HCEC 1CT (cell line): ENCODE measurements at places on chromosomes 4 and X.
A peak's percentile ranks its signal among the peaks of the same experiment; 100 is the strongest.

DNA sequence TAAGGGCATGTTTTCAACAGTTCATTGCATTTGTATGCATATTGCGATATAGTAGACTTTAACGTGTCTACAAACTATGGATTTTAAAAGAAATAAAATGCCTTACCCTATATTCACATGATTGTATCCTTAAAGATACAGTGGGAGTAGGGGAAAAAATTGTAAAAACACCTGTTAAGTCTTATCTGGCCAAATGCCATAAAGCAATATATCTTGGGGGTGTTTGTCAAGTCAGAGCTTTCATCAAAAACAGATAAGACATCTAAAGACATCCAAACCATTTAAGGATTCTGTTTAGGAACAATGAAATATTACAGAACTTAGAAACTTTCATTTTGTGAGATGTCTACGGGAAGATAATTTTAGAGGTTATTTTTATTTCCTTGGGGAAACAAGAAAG, 152.3 kb downstream of the AASDH start:
- DNase-seq = no peak

DNA sequence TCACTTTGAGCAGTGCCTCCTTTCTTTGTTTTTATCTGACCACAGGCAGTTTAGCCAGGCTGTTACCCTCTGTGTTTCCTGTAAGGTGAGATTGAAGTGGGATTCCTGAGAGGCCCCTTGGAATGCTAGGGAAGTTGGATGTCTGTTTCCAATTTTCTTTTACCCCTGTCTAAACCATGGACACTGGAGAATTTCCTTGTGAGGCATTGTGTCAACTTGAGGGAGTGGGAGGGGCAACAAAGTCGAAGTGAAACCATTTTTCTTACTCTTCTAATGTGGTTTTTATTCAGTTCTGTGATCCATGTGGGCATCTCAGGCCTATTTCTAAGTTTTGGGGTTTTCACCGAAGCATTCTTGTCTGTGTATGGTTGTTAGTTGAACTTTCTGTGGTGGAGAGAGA, 296.1 kb upstream of the UGT8 start:
- DNase-seq = no peak

GRCh38 chr4:145757188-145757587, 77.2 kb downstream of the C4orf51 start:
- no peak for DNase-seq

DNA sequence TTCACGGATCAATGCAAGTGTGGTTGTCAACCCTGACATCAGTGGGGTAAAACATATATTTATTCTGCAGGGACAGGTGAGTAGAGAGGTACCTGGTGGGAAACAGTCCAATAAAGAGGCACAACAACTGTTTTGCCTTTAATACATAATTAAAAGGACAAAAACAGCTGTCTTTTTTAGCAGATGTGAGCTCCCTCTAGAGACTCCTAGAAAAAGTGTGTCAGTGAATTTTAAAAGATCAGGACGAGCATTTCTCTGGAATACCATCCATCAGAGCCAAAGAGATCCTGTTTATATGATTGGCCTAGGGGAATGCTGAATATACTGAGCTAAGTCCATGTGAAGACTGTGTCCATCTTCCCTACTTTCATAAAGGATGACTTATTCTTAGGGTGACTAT, 58.3 kb downstream of the TMEM144 start:
- DNase-seq = no peak

DNA sequence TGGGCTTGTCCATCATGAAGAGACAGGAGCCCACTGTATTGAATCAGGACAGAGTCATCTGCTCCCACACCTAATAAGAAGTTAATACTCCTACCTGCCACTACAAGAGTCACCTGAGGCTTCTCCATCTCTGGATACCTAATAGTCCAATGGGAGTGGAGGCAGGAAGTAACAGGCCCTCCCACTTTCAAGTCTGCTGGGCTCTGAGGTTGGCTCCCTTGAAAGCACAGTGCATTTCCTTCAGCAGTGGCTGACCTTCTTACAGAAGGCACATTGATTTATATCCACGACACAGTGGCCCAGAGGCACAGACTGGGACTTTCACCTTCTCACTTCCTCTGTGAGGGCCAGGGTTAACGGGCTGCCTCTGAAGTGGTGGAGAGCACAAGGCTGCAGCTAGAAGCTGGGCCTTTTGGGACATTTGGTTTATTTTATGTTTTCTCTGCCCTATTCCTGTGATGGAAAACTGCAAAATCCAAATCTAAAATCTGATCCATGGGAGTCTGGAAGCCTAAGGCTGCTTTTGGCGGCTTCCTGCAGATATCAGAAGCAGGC, 38.1 kb downstream of the FRG2 start:
- DNase-seq = no peak

DNA sequence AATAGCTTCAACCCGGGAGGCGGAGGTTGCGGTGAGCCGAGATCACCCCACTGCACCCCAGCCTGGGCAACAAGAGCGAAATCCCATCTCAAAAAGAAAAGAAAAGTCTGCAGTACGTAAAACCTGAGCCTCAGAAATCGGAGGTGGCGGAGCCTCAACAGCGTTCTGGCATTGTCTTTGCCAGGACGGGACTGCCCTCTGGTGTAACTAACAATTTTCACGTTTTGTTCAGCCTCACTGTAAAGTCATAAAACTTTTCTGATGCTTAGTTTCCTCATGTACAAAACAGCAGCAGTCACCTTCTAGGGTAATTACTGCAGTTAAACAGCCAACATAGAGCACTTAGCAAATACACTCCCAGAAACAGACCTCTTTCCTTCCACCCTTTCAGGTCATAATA, 121.7 kb downstream of the RBM47 start:
- DNase-seq = peak; percentile 1

- peak; percentile 72 for DNase-seq
Measured at GRCh38 chr4:47482326-47482725, 2.7 kb upstream of the ATP10D start.

DNA sequence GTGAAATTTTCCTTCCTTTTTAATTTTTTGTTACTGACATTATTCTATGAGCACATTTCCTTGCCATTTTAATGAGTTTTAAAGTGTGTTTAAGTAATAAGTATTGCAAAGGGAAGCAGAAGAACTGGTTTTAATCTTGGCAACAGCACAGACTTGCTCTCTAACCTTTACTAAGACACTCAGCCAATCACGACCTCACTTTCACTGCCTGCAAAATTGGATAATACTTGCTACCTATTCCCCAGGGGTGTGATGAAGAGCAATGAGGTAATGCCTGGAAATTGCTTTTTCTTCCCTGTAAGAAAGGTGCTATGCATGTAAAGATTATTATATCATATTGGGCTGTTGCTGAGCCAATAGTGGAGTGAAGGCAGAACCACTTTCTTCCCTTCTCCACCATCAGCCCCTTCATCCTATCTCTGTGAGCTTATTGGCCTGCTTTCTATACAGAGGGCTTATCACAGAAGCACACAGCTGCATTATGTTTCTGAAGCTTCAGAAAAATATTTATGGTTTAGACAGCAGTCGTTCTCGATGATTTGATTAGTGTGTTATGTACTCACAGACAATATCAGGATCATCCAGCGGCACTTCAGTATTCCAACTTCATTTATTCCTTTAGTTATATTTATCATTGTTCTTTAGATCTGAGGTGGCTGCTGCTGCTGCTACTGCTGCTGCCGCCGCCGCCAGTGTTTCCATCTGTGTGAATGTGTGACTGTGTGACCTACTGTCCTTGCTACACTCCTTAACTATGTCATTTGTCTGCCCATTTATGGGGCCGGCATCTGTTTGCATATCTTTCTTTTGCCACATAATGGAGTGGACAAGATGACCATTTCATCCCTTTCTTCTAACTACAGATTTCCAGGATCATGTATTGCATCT, 255.1 kb downstream of the C4orf33 start:
- DNase-seq = no peak

DNA sequence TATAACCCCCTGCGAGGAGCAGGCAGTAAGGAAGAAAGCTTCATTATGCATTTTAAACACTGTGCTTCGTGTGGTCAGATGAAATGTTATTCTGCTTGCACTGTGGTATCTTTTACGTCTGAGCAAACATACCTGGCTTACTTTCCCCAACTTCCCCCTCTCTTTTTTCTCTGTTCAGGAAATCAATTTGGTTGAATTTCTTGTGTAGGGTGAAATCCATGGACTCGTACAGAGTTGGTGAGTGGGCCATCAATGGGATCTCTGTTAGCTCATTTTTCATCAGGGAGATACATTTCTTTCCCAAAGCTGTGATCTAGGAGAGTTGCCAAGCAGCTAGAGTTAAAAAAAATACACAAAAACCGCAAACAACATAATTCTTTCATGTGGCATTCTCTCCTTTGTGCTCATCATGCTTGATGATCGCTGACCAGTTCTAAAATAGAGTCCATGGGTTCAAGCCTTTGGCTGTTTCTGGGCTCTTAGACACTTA, 98.5 kb downstream of the FRAS1 start:
- peak; percentile 3 for DNase-seq

- DNase-seq = peak; percentile 59
Measured at GRCh38 chr4:186760576-186760975, 36.9 kb upstream of the FAT1 start.

- DNase-seq = no peak
Measured at GRCh38 chr4:156805696-156806095, 165.9 kb downstream of the PDGFC start.

- no peak for DNase-seq
Measured at GRCh38 chr4:76571274-76571673, 136.2 kb downstream of the SHROOM3 start.

- DNase-seq = no peak
Measured at GRCh38 chr4:5191831-5192230, 140.6 kb downstream of the STK32B start.

DNA sequence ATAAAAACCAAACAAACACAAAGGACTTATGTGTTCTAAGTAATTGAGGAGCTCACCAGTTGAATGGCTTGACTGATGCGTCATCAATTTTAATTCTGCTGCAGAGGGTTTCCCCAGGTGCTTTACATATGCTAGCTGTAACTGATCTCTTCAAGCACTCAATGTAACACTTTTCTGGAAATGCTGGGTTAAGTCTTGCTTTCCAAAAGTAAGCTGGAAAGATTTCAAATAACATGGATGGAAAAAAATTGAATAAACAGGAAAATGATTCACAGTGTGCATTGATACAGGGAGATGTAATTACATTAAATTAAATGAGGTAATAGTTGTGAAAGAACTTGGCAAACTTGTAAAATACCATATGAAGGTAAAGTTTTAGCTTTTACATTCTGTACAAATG, 186.7 kb upstream of the WDFY3 start:
- DNase-seq = peak; percentile 56

GRCh38 chrX:32195611-32196010, 1015.7 kb downstream of the DMD start:
- DNase-seq = no peak

GRCh38 chr4:175916626-175917351, 104.7 kb upstream of the GPM6A start:
- no peak for DNase-seq

- DNase-seq = no peak
Measured at GRCh38 chr4:102404431-102404969, 59.2 kb upstream of the SLC39A8 start.

GRCh38 chrX:134241960-134242619, 5.1 kb downstream of the CCDC160 start:
- no peak for DNase-seq

GRCh38 chrX:43357741-43358140, 298.4 kb upstream of the MAOA start:
- no peak for DNase-seq

DNA sequence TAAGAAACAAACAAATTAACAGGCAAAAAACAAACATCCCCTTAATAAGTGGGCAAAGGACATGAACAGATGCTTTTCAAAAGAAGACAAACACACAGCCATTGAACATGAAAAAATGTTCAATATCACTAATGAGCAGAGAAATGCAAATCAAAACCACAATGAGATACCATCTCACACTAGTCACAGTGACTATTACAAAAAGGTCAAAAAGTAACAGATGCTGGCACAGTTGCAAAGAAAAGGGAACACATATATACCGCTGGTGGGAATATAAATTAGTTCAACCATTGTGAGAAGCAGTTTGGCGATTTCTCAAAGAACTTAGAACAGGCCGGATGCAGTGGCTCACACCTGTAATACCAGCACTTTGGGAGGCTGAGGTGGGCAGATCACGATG, 146.1 kb upstream of the NEIL3 start:
- DNase-seq = peak; percentile 54
